ENCODE measurements at places on chromosomes 13 and 19.

GRCh38 chr19:18173572-18174288 lies at the start of gene IFI30:
Gene IFI30, plus strand, starts transcription at chr19:18173813. Its CDS starts 29 bp downstream, at chr19:18173842.
- no peak for DNase-seq

DNA sequence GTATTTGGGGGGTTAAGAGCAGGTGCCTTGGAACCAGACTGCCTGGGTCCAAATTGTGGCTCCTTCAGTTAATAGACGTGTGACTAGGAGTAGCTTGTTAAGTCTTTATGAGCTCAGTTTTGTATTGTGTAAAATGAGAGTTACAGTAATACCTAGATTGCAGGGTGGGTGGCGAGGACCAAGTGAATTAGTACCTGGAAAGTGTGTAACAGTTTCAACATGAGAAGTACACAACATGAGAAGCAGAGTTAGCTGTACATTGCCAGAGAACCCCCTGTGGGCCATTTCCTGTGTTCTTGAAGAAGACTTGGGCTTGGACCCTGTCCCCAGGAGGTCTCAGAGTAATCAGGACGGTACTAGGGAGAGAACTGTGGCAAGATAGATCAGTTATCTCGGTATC lies 36.8 kb downstream of the PPP2R1A start:
- no peak for DNase-seq

DNA sequence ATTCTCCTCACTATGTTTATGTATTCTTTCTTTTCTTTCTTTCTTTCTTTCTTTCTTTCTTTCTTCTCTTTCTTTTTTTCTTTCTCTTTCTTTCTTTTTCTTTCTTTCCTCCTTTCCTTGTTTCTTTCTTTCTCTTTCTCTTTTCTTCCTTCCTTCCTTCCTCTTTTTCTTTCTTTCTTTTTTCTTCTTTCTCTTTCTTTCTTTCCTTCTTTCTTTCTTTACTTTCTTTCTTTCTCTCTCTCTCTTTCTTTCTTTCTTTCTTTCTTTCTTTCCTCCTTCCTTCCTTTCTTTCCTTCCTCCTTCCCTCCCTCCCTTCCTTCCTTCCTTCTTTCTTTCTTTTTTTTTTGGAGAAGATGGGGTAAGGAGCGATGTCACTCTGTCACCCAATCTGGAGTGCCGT lies 1405.5 kb downstream of the SLITRK5 start:
- DNase-seq, result no peak

DNA sequence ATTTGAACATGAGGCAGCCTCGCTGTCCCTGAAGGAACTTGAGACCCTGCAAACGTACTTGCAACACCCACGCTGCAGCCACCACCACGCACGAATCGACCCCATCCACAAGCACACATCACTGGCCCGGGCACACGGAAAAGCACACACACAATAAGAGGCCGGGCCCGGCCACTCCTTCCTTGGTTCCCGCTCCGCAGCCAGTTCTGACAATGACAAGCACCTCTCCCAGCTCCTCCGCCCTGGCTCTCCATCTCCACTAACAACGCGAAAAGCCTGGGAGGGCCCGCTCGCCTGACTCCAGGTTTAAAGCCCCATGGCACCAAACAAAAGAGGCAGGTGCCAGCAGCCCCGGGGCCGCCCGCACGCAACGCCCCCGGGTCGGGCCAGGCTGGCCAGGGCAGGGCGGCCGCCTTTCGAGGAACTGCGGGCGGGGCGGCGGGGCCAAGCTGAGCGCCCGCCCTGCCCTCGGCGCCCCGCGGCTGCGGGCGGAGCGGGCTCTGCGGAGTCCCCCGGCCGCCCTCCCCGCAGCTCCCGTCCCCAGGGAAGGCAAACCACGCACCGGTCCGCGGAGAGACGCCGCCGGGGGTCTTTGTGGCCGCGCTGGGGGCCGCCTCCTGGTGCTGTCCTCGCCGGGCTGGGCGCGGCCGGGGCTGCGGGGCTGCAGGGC lies 495 bp downstream of the DCLK1 start:
- no peak for DNase-seq

- DNase-seq, result no peak
These were observed 785.0 kb upstream of the MIR17HG start for GRCh38 chr13:90562443-90562842.

GRCh38 chr19:40088299-40089047 lies 2.3 kb downstream of the ZNF780A start:
- DNase-seq, result no peak

- DNase-seq, result no peak
These were observed 9.5 kb downstream of the STK11 start for GRCh38 chr19:1214862-1215731.

GRCh38 chr13:57633141-57633949 lies 1.8 kb downstream of the PCDH17 start:
- no peak for DNase-seq

DNA sequence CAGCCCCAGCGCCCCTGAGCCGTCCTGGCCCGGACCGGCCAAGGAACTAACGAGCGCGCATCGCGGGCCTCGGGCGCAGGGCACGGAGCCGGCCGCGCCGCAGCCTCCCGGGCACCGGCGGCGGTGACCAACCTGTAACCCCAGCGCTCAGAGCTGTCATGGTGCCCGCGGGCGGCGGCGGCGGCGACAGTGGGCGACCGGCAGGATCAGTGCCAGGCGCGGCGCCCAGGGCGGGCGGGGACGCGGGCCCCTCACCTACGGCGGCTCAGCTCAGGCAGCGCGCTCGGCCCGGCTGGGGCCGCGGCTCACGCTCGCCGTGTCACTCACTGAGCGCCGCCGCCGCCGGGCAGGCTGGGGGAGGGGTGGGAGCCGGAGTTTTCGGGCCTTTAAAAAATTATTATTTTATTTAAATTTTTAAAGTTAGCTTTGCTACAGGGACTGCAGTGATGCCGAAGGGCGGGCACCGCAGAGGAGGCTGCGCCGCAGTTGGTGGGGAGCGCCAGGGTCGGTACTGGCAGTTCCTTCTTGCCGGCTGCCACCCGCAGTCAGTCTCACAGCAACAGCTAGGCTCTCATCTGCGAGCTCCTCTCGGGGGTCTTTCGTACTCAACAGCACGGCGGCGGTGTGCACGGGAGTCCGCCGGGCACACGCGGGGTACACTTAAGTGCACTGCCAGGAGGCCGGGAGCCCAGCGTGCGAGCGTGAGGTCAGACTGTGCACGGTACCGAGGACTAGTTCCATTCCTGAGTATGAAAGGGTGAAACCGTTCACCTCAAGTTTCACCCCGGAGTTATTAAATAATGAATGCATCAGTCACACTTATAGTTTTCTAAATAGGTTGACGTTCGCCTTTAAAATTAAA lies at the start of gene NALCN:
TSS of gene NALCN (minus strand) at position 328 of the 862 bp plus-strand sequence. CDS start 17,382 bp downstream, outside the sequence.
- no peak for DNase-seq

GRCh38 chr19:16883522-16883921 lies 5.3 kb upstream of the F2RL3 start:
- no peak for DNase-seq

- no peak for DNase-seq
These were observed 34.4 kb upstream of the FBXL3 start for GRCh38 chr13:77061362-77061761.

- no peak for DNase-seq
These were observed 24.6 kb downstream of the CDADC1 start for GRCh38 chr13:49272296-49272695.

GRCh38 chr19:18044825-18045304 lies 36.9 kb downstream of the ARRDC2 start:
- peak; percentile 73 for DNase-seq

DNA sequence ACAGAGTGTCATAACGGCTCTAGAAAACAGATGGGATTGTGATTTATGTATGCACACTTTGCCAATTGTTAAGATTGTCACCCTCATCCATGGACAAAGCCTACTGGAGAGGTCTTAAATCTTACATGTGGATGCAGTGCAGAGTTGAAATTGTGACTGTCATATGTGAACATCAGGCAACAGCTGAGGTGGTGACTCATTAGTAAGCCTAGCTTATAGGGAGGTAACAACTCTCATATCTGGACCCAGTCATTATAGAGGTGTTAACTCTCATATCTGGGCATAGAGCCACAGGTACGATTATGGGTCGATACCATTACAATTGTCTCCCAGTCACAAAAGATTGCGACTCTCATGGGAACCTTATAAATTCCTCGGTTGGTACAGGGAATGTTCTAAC lies 29.8 kb upstream of the ZNF254 start:
- no peak for DNase-seq

DNA sequence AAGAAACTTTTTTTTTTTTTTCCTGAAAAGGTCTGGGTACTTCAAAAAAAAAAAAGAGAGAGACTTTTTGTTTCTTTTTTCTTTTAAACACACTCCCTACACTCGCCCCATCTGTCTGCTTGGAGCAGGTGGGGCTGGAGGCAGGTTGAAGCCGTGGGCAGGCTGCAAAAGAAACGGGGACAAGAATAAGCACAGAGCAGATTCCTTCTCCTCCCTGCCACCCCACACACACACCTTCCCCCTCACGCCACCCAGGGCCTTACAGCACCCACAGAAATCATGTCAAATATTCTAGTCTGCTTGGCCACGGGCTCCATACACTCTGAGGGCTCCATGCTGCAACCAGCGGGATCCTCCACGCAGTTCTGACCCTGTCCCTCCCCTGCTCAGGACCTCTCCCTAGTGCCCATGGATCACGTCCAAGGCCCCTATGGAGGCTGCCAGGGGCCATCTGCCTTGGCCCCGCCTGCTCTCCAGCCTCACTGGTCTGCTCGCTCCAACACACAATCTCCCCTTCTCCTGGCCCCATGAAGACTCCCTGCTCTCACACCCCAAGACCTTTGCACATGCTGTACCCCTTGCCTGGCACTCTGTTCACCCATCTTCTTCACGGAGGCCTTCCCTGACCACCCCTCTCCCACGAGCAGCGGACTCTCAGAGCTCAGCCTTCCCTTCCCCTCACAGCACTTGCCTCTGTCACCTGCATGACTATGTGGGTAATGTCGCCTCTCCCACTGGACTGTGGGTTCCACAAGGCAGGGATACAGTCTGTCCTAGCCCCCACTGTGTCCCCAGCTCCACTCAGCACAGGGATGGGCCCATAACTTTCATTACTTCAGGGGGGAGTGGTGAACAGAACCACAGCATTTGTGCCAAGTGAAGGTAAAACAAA lies 11.4 kb downstream of the AKT2 start:
- DNase-seq, result no peak

GRCh38 chr19:13164343-13165161 lies 14.3 kb downstream of the IER2 start:
- DNase-seq, result no peak

GRCh38 chr19:33247441-33247819 lies 21.8 kb upstream of the SLC7A10 start:
- DNase-seq, result no peak

GRCh38 chr13:42396501-42396900 lies 124.5 kb downstream of the AKAP11 start:
- DNase-seq, result no peak

DNA sequence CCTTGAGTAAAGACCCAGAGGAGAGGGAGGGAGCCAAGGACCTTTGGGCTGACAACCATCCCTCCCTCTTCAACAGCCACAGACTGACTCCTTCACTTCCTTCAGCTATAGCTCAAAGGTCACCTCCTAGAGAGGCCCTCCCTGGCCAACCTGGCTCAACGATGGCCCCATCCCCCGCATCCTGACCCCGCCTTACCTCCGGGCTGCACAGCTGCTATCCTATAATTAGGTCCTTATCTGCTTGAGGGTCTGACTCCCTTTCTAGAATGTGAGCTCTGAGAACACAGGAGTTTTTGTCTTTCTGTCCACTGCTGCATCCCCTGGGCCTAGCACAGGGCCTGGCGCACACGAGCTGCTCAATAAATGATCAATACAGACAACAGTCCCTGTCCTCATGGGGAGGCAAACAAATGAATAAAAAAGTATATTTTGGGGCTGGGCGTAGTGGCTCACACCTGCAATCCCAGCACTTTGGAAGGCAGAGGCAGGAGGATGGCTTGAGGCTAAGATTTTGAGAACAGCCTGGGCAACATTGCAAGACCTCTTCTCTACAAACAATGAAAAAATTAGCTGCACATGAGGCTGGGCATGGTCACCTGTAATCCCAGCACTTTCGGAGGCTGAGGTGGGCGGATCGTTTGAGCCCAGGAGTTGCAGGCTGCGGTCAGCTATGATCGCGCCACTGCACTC lies 6.6 kb upstream of the LGALS4 start:
- no peak for DNase-seq

DNA sequence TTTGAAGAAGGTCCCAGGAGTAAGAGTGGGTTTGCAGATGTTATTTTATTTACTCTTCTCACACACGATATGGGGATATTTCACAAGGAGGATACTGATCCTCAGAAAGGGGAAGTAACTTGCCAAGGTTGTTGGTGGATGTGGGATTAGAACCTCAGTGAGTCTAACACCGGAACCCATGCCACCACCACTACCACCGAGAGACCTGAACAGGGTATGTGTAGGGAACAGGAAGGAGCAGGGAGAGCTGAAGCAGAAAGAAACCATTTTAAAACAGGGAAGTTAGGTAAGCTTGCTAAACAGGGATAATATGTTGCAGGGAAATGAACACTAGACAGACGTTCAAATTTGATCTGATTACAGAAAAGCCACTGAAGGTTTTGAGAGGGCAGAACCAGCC lies 11.6 kb upstream of the CEACAM3 start:
- no peak for DNase-seq

DNA sequence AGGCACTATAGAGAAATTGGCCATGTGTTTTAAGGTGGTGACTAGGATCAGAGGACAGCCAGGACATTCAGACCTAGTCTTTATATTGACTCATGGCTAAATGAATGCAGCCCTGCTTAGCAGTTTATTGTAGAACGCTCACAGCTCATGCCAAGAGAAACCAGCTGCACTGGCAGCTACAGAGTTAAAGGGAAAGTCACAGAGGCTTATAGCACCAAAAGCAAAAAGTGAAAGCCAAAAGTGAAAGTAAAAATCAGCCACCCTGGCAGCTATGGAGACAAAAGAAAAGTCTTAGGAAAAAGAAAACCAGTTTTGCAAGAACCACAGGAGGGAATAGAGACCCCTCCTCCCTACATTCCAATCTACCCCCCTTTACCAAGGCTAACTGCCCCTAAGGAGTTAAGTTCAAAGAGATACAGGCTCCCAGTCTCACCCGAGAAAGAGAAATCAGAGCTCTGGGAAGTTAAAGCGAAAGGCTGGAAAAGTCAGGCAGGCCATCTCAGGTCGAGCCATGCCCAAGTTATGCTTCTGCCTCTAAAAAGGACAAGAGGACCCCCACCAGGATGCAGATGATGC lies 99.0 kb downstream of the ZNF429 start:
- DNase-seq, result no peak

DNA sequence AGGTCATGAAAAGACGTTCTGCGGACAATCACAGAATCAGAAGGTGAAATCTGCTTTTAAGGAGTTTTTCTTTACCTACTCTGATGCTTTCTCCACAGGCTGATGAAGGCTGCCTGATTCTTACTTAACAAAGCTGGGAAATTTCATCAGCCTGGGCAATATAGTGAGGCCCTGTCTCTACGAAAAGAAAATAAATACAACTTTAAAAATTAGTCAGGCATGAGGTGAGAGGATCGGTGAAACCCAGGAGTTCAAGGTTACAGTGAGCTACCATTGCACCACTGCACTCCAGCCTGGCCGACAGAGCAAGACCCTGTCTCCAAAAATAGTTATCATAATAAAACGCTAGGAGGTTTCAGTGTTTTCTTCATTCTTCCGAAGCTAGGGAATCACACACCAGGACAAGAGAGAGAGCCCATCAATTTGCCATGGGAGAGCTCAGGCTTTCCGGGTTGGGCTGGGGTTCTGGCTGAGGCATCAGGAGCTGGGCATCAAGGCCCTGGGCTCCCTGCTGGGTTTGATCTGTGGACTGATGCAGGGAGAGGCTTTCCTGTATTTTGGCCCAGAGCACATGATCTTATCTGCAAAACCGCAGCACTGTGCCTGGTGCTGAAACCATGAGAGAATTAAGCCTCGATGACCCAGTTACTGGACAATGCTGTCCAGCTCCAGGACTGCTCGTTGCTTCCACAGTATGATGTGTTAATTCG lies 25.1 kb upstream of the CEBPG start:
- DNase-seq, result no peak

- no peak for DNase-seq
These were observed 34.7 kb downstream of the DCT start for GRCh38 chr13:94444826-94445225.

Measured in activated CD8-positive, alpha-beta memory T cell treated with anti-CD3 and anti-CD28 coated beads for 48 hours (primary cell).